KBM-7 (cell line): ENCODE measurements at places on chromosomes 11 and 22.
A peak's percentile ranks its signal among the peaks of the same experiment; 100 is the strongest.

DNA sequence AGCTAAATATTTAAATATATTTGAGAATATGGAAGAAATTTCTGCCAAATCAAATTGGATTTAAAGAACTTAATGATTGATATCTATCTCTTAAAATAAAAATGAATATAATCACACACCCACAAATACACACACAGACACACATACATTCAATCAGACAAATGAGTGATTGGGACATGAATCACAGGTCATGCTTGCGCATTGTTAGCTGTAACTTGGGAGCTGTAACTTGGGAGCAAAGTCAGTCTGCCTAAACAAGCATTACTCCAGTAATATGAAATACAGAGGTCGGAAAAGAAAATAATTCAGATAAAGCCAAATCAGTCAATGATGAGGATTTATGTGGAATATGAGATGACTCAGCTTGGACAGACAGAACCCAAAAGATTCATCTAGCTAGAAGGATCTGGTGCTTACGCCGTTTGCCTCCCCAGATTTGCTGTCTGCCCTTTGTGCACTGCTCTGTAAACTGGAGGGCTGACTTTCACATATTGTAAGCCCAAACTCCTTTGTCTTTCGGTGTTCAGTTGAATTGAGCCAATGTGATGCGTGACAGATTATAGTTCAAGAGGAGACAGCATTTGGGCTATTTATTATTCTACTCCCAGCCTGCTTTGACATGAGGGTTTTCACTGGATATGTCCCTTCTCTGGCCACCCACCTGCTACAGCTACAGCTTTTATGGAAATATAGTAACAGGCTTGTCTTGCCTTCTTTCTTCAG, 1.6 kb downstream of the OR56B1 start:
- DNase-seq = no peak

GRCh38 chr11:16195651-16196050, 160.7 kb downstream of the SOX6 start:
- no peak for DNase-seq

- no peak for DNase-seq
Measured at GRCh38 chr11:57475191-57475590, 14.9 kb downstream of the RTN4RL2 start.

GRCh38 chr11:130847517-130847916, 68.8 kb downstream of the SNX19 start:
- no peak for DNase-seq

GRCh38 chr11:11816511-11817314, 25.1 kb upstream of the USP47 start:
- peak; percentile 19 for DNase-seq

DNA sequence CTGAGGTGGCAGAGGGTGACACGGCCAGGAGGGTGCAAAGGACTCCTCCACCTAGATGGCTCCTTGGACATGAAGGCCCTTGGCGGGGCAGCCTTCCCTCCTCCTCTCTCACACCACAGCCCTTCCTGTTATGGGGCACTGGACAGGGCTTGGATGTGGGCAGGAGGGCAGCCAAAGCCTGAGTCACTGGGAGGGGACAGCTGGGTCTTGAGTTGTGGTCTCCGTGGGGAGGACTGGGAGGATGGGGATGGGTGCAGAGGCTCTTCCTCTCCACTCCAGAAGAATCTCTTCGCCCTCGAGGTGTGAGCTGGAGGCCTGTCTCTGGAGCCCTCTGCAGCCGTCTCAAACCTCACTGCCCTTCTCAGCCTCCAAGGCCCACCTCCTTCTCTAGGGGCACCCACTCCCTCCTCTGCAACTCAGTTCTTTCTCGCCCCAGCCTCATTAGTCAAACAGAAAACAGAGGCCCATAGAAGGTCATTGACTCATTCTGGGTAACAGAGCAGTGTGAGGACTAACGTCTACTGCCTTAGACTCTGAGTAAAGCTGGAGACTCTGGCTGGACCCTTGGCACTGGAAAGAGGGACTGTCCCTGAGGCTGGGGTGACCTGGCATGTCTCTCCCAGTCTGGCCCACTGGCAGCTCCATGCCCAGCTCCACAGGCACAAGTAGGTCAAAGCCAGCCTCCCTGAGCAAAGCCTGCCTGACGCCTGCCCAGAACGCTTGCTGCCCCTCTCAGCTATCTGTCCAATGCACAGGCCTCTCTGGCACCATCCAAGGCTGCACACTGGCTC, 47.5 kb upstream of the CDON start:
- DNase-seq = no peak
